ENCODE measurements at places on chromosomes 13 and 19.

GRCh38 chr13:62847520-62847919 lies 1431.9 kb upstream of the PCDH20 start:
- no peaks in the 10 kb centered on the region for H3K4me1 ChIP-seq
- no peak for DNase-seq
- H3K4me3 ChIP-seq, result no peak overlapping the region
- no peaks in the 10 kb centered on the region for H3K27me3 ChIP-seq
- no peak overlapping the region for H3K27ac ChIP-seq

- H3K4me1 ChIP-seq, result peaks cover 44% of the 10 kb centered on the region
- H3K36me3 ChIP-seq, result no peaks in the 10 kb centered on the region
- peak overlapping the region; percentile 96 for H3K4me3 ChIP-seq
Observed at GRCh38 chr13:46554951-46555350, 2.0 kb downstream of the LRCH1 start.

DNA sequence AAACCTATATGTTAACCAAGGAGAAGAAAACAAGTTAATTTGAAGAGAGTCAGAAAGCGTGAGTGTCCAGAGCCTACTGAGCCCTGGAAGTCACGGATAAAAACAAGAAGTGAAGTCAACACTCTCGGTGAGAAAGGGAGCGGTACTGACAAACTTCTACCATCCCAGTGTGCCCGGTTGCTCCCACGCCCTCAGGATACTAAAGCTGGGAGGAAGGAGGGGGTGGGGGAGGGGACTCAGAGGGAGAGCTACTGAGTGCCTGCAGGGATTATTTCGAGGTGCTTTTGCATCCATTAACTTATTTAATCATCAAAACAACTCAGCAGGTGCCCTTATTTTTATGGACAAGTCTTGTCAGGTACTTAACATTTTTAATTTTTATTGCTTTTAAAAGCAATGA lies 166.2 kb downstream of the ZIC5 start:
- H3K4me3 ChIP-seq, result no peak overlapping the region
- no peak overlapping the region for H3K27ac ChIP-seq
- no peak for DNase-seq
- no peaks in the 10 kb centered on the region for H3K36me3 ChIP-seq

DNA sequence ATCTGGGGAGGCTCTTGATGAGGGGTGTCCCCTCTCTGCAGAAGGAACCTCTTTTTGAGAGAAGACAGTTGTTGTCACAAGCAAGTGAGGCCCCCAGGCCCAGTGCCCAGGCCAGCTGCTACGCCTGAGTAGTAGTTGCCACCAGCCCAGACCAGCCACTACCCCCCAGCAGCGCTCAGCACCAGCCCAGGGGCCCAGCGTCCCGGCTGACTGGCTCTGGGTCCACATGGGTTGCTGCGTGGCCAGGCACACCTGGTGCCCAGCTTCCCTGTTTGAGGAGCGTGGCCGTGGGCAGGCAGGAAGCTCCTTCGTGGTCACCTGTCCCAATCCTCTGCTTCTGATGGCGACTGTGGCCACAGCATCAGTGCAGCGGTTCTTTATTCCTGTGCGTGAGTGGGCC lies 84.7 kb downstream of the KDM4B start:
- H3K4me3 ChIP-seq, result no peak overlapping the region
- no peak for DNase-seq
- no peak overlapping the region for H3K27ac ChIP-seq
- no peaks in the 10 kb centered on the region for H3K27me3 ChIP-seq
- no peaks in the 10 kb centered on the region for H3K36me3 ChIP-seq
- H3K4me1 ChIP-seq, result no peaks in the 10 kb centered on the region

GRCh38 chr19:41876847-41877832 lies at the start of gene CD79A:
Gene CD79A (plus strand): TSS chr19:41877279. CDS start chr19:41877305, 26 bp downstream.
- H3K4me1 ChIP-seq, result peaks cover 39% of the 10 kb centered on the region
- no peaks in the 10 kb centered on the region for H3K27me3 ChIP-seq

GRCh38 chr19:34984287-34984686 lies 15.8 kb upstream of the GRAMD1A start:
- H3K4me3 ChIP-seq, result no peak overlapping the region
- H3K27me3 ChIP-seq, result no peaks in the 10 kb centered on the region
- peaks cover 6% of the 10 kb centered on the region for H3K36me3 ChIP-seq
- peaks cover 14% of the 10 kb centered on the region for H3K4me1 ChIP-seq
- H3K27ac ChIP-seq, result no peak overlapping the region
- no peak for DNase-seq

DNA sequence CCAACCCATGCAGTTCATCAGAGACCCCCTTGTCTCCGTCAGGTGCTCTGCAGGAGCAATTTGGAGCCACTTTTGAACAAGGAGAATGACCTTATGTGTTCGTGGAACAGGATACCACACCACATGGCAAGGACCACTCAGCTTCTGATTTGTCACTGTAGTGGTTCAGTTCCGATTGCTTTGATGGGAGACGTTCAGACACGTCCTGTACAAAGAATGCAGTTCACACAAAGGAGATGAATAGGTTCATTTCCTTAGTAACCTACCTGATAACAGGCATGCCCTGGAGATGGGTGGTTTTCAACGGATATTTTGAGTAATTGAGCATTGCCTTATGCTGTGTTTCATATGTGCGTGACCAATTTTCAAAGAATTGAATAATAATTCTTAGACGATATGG lies 17.2 kb downstream of the FGF9 start:
- H3K4me1 ChIP-seq, result no peaks in the 10 kb centered on the region
- no peak for DNase-seq
- H3K27ac ChIP-seq, result no peak overlapping the region
- peaks cover 31% of the 10 kb centered on the region for H3K27me3 ChIP-seq
- no peak overlapping the region for H3K4me3 ChIP-seq
- no peaks in the 10 kb centered on the region for H3K36me3 ChIP-seq

GRCh38 chr13:76803831-76804230 lies 82.4 kb downstream of the KCTD12 start:
- no peaks in the 10 kb centered on the region for H3K4me1 ChIP-seq
- no peak overlapping the region for H3K4me3 ChIP-seq
- DNase-seq, result no peak
- H3K27ac ChIP-seq, result no peak overlapping the region

DNA sequence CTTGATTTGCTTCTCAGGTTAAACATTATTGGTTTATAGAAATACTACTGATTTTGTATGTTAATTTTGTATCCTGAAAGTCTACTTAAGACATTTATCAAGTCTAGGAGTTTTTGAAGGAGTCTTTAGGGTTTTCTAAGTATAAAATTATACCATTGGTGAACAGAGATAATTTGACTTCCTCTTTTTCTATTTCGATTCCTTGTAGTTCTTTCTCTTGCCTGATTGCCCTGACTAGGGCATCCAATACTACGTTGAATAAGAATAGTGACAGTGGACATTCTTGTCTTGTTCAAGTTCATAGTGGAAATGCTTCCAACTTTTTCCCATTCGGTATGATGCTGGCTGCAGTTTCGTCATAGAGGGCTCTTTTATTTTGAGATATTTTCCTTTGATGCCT lies 807.5 kb upstream of the SLC10A2 start:
- DNase-seq, result no peak
- H3K4me3 ChIP-seq, result no peak overlapping the region
- H3K36me3 ChIP-seq, result no peaks in the 10 kb centered on the region
- H3K27ac ChIP-seq, result no peak overlapping the region
- no peaks in the 10 kb centered on the region for H3K4me1 ChIP-seq
- no peaks in the 10 kb centered on the region for H3K27me3 ChIP-seq

GRCh38 chr13:66821551-66821950 lies 408.6 kb downstream of the PCDH9 start:
- no peak overlapping the region for H3K4me3 ChIP-seq
- no peaks in the 10 kb centered on the region for H3K27me3 ChIP-seq
- no peak for DNase-seq
- H3K4me1 ChIP-seq, result no peaks in the 10 kb centered on the region
- no peaks in the 10 kb centered on the region for H3K36me3 ChIP-seq

DNA sequence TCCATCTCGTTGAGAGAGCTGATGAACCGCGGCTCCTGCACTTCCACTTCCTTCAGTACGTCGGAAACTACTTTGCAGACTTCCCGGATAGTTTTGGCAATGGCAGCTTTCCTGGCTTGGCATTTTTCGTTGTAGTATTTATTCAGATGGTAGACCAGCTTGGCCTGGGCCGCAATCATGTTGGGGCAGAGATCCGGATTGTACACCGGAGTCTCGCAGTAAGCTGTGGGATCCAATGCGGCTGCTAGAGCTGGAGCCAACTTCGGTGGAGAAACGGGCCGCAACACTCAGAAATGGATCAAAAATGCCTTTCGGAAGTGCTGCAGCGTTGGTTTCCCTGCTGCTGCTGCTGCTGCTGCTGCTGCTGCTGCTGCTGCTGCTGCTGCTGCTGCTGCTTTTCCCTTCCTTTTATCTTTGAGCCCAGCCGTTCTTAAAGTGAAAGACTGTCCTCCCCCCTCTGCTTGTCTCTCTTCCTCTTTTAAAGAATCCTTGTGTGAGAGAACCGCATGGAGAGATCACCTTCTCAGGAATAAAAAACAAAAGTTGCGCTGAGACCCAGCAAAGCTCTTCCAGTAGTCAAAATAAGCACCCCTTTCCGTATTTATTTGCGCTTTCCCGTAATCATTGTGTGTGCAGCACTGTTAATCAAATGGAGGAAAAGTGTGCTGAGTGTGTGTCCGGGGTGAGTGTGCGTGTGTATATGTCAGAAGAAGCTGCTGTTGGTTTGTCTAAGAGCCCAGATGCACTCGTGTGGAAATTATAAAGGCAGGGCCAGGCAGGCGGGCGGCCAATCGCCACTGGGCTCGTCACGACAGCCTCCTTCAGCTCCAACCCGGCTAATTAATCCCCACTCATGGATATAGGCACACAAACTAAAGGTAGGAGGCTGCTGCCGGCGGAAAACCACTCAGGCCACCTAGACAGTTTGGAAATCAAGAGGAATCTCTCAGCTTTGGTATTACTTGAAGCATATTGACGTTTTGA lies at the start of gene MAB21L1:
Gene MAB21L1 (minus strand): TSS at position 730 of the 984 bp plus-strand sequence. CDS start 551 bp downstream, at position 179.
- peak within 1 kb of the TSS; percentile 59 for H3K27ac ChIP-seq
- H3K36me3 ChIP-seq, result peaks cover 18% of the 10 kb centered on the region
- peaks cover 52% of the 10 kb centered on the region for H3K27me3 ChIP-seq
- peak within 1 kb of the TSS; percentile 91 for H3K4me3 ChIP-seq
- H3K4me1 ChIP-seq, result peaks cover 30% of the 10 kb centered on the region
- DNase-seq, result no peak

GRCh38 chr13:112859817-112860190 lies 109.2 kb upstream of the MCF2L start:
- H3K4me1 ChIP-seq, result no peaks in the 10 kb centered on the region
- H3K27me3 ChIP-seq, result no peaks in the 10 kb centered on the region
- H3K4me3 ChIP-seq, result no peak overlapping the region
- no peak overlapping the region for H3K27ac ChIP-seq

GRCh38 chr13:68727798-68728197 lies 1379.8 kb upstream of the ATXN8OS start:
- no peak overlapping the region for H3K4me3 ChIP-seq
- DNase-seq, result no peak
- H3K27me3 ChIP-seq, result no peaks in the 10 kb centered on the region
- no peaks in the 10 kb centered on the region for H3K4me1 ChIP-seq
- no peak overlapping the region for H3K27ac ChIP-seq

- no peak overlapping the region for H3K27ac ChIP-seq
- no peaks in the 10 kb centered on the region for H3K36me3 ChIP-seq
- H3K27me3 ChIP-seq, result no peaks in the 10 kb centered on the region
- DNase-seq, result no peak
- no peak overlapping the region for H3K4me3 ChIP-seq
Observed at GRCh38 chr13:31986676-31987470, 44.7 kb upstream of the FRY start.

GRCh38 chr13:40429706-40430545 lies 236.5 kb downstream of the FOXO1 start:
- no peak overlapping the region for H3K27ac ChIP-seq
- peaks cover 4% of the 10 kb centered on the region for H3K4me1 ChIP-seq
- DNase-seq, result no peak
- no peaks in the 10 kb centered on the region for H3K36me3 ChIP-seq
- H3K27me3 ChIP-seq, result no peaks in the 10 kb centered on the region

GRCh38 chr13:101205408-101205807 lies 210.9 kb downstream of the NALCN start:
- DNase-seq, result no peak
- no peaks in the 10 kb centered on the region for H3K27me3 ChIP-seq
- no peaks in the 10 kb centered on the region for H3K4me1 ChIP-seq
- H3K36me3 ChIP-seq, result no peaks in the 10 kb centered on the region
- no peak overlapping the region for H3K4me3 ChIP-seq

DNA sequence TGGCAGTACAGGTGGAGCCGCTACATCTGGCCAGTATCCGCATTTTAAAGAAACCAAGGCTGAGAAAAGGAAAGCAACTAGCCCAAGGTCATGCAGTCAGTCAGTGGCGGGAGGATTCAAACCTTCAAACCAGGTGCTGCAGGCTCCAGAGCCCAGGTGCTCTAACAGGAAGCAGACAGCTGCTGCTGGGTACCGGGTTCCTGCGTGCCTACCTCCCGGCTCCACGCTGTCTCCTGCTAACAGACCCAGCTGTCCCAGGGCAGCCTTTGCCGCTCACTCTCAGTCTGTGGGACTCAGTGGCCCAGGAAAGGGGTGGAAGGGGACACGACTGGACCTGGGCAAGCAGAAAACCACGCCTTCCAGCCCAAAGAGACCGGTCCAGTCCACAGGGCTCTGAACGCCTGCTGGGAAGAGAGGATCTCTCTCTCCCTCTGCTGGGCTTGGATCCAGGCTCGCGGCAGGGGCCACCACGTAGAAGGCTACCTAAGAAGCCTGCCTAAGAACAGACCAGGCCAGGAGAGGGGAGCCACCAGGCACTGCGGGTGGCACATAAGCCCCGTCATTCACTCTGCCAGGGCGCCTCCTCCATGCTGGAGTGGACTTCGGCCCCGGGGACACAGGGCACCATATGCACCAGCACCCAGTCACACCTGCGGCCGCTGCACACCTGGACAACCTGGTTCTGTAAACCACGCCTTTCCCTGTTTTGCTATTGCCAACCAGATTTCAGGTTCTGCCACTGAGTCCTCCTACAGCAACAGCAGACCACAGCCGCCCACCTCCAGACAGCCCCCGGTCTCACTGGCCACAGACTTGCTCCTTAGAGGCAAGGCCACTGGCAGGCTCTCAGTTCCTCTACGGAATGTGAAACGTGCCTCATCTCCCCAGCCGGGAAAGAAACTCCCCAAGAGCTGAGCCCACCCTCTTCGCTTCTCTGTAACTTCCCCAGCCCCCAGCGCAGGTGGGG lies 4.6 kb downstream of the DAPK3 start:
- H3K4me3 ChIP-seq, result no peak overlapping the region
- peaks cover 13% of the 10 kb centered on the region for H3K4me1 ChIP-seq
- H3K36me3 ChIP-seq, result peaks cover 4% of the 10 kb centered on the region
- DNase-seq, result no peak

DNA sequence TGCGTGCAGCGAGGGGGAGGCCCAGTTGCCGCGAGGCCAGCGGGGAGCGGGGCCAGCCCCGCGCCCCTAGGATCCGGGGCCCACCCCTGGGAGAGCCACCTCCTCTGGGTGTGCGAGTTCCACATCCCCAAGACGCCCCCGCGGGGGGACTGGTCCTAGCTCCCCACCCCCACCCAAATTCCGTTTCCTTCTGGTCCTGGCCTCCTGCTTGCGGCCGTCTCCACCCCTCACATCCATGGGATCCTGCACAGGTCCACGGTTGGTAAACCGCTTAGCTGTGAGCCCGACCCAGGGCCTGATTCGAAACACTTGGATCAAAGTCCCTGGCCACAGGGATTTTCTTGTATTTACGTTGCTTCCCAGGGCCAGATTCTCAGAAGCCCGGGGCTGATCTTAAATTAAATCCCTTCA lies 324 bp upstream of the FBXO17 start:
- H3K27me3 ChIP-seq, result peaks cover 26% of the 10 kb centered on the region
- H3K36me3 ChIP-seq, result no peaks in the 10 kb centered on the region
- DNase-seq, result no peak
- peaks cover 13% of the 10 kb centered on the region for H3K4me1 ChIP-seq
- H3K4me3 ChIP-seq, result peak overlapping the region; percentile 8

GRCh38 chr19:29031216-29031615 lies 181.7 kb downstream of the UQCRFS1 start:
- no peak overlapping the region for H3K4me3 ChIP-seq
- DNase-seq, result no peak
- no peak overlapping the region for H3K27ac ChIP-seq
- H3K27me3 ChIP-seq, result no peaks in the 10 kb centered on the region
- no peaks in the 10 kb centered on the region for H3K36me3 ChIP-seq
